ENCODE measurements at places on chromosomes 11 and 22. TPM values are rescaled to one million over a fixed set of nuclear protein-coding genes. Genes with fewer than 3 reads are reported as not detected.

DNA sequence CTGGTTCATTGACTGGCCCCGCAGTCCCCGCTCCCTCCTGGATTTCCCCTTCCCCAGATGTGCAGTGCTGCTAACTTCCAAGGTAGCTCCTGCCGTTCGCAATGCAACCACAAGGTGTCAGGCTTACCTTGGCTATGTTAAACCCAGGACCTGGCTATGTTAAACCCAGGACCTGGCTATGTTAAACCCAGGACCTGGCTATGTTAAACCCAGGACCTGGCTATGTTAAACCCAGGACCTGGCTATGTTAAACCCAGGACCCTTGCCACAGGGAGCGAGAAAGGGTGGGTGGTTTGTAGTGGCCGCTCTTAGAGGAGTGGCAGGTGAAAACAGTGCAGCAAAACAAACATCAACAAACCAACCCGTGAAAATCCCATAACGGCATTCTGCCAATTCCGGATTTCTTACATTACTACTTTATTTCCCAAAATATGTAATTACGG, 2.9 kb upstream of the ADAMTS8 start:
- H3K4me3 ChIP-seq = no peak overlapping the region
- H3K27ac ChIP-seq = no peak overlapping the region
- H3K27me3 ChIP-seq = peaks cover 20% of the 10 kb centered on the region
- DNase-seq = peak; percentile 74
- no peaks in the 10 kb centered on the region for H3K36me3 ChIP-seq

DNA sequence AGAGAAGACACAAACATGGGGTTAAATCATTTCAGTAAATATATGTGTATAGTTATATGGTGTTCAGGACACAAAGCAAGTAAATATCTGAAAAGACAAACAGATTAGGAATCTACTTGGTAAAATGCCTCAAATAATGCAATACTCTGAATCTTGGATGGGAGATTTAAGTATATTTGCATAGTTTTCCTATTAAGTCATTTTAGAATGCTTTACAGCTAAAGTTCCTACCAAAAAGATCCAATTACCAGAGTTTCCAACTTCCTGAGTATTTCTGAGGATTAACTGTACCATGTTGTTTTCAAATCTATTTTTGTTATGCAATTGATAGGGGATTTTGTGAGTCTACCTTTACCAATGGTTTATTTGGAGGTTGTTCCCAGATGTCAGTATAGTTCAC, 424.4 kb upstream of the CCDC179 start:
- no peaks in the 10 kb centered on the region for H3K4me1 ChIP-seq
- no peak overlapping the region for H3K4me3 ChIP-seq
- H3K27ac ChIP-seq = no peak overlapping the region
- no peaks in the 10 kb centered on the region for H3K36me3 ChIP-seq
- no peak for DNase-seq

- peak; percentile 60 for DNase-seq
- H3K27me3 ChIP-seq = peaks cover 29% of the 10 kb centered on the region
- no peaks in the 10 kb centered on the region for H3K36me3 ChIP-seq
- H3K27ac ChIP-seq = no peak overlapping the region
- no peaks in the 10 kb centered on the region for H3K4me1 ChIP-seq
- no peak overlapping the region for H3K4me3 ChIP-seq
These were observed 3.6 kb upstream of the OR8B3 start for GRCh38 chr11:124402326-124402922.

GRCh38 chr22:36775586-36775963, 344 bp downstream of the IFT27 start:
- H3K4me1 ChIP-seq = peaks cover 20% of the 10 kb centered on the region
- H3K36me3 ChIP-seq = no peaks in the 10 kb centered on the region
- peak overlapping the region; percentile 96 for H3K4me3 ChIP-seq
- DNase-seq = no peak

DNA sequence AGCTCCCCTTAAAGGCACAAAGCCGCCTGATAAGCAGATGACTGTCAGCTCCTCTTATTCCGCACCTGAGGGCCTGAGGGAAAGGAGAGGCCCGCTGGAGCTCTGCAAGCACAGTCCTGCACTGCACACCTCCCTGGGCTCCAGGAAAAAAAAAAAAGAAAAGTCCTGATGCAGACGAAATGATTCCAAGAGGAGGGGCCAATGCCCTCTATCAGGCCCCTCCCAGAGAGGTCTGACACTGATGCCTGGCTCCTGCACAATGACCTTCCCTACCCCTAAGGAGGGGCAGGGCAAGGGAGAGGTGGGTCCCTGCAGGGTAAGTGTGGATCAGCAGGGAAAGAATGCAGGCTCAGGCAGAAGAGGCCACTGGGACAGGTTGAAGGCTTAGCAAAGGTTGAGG, 572.7 kb downstream of the SOX6 start:
- H3K36me3 ChIP-seq = no peaks in the 10 kb centered on the region
- H3K27ac ChIP-seq = no peak overlapping the region
- DNase-seq = no peak

Gene MUC15
- total RNA-seq = not detected

- DNase-seq = no peak
- H3K4me3 ChIP-seq = no peak overlapping the region
- H3K36me3 ChIP-seq = no peaks in the 10 kb centered on the region
- no peak overlapping the region for H3K27ac ChIP-seq
These were observed 2.7 kb downstream of the CD5 start for GRCh38 chr11:61104963-61105362.

Gene GGTLC3
- not detected for total RNA-seq

GRCh38 chr11:68380786-68381622, 68.6 kb downstream of the LRP5 start:
- no peaks in the 10 kb centered on the region for H3K36me3 ChIP-seq
- no peak overlapping the region for H3K27ac ChIP-seq
- no peaks in the 10 kb centered on the region for H3K27me3 ChIP-seq
- no peaks in the 10 kb centered on the region for H3K4me1 ChIP-seq

DNA sequence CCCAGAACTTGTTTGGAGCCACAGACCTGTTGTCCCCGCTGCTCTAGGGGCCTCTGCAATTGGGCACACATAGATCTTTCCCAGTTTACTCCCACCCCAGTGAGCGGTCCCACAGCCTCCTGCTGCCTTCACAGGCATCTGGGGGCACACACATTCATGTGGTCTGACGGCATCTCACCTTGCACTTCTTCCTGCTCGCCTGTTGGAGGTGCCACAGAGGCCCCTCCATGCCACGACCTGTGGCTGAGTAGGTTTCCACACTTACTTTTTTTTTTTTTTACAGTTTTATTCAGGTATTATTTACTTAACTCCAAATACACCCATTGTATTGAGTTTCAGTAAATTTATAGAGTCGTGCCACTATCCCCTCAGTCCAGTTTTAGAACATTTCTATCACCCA, 68.9 kb upstream of the SEPTIN5 start:
- no peaks in the 10 kb centered on the region for H3K36me3 ChIP-seq
- H3K4me3 ChIP-seq = no peak overlapping the region
- no peaks in the 10 kb centered on the region for H3K27me3 ChIP-seq
- H3K27ac ChIP-seq = no peak overlapping the region

Gene MMP7
- 0.61 TPM for total RNA-seq

- H3K4me3 ChIP-seq = no peak overlapping the region
- no peaks in the 10 kb centered on the region for H3K4me1 ChIP-seq
- H3K27ac ChIP-seq = no peak overlapping the region
- no peak for DNase-seq
- H3K27me3 ChIP-seq = no peaks in the 10 kb centered on the region
- no peaks in the 10 kb centered on the region for H3K36me3 ChIP-seq
These were observed 45.9 kb downstream of the MN1 start for GRCh38 chr22:27755521-27756211.

DNA sequence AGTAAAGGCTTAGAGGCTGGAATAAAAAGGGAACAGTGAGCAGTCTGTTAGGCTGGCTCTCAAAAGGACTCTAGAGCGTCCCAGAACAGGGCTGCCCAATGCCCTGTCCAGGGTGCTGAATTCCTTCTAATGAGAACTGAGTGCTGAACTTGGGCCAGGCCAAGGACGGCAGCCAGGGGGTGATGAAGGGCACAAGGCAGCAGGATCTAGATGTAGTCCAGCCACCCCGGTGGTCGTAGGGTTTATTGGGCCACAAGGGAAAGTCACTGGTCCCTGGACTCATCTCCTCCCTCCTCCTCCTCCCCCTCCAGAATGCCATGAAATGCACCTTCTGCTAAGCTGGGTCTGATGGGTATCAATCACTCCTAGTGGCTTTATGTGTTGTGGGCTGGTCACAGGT, 19.2 kb downstream of the NPTXR start:
- H3K27me3 ChIP-seq = no peaks in the 10 kb centered on the region
- no peaks in the 10 kb centered on the region for H3K4me1 ChIP-seq
- DNase-seq = no peak
- no peak overlapping the region for H3K27ac ChIP-seq
- no peak overlapping the region for H3K4me3 ChIP-seq

DNA sequence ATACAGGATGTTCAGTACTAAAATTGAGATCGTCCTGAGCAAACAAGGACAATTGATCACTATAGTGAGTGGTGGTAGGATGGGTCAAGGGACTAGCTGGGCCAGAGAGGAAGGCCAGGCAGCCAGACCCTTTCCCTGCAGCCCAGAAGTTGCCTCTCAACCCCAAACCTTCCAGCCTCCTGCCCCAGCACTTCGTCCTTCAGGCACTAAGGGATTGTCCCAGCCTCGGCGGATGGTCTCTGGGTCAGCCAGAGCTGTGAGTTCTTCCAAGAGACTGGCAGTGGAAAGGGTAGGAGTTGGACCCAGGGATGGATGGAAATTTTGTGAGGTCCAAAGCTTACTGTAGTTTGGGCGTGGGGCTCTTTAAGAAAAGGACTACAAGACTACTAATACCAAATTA, 3.6 kb upstream of the LMO1 start:
- no peak overlapping the region for H3K27ac ChIP-seq
- DNase-seq = no peak
- H3K27me3 ChIP-seq = no peaks in the 10 kb centered on the region
- no peaks in the 10 kb centered on the region for H3K36me3 ChIP-seq
- H3K4me3 ChIP-seq = no peak overlapping the region
- H3K4me1 ChIP-seq = peaks cover 5% of the 10 kb centered on the region

- no peak for DNase-seq
- H3K36me3 ChIP-seq = no peaks in the 10 kb centered on the region
- H3K4me3 ChIP-seq = no peak overlapping the region
These were observed 39.7 kb downstream of the CACNA1I start for GRCh38 chr22:39610246-39610645.

Gene PRDM11
- 9.3 TPM for total RNA-seq

Gene CLMP
- total RNA-seq = 3.2 TPM

Gene PRODH
- 3.2 TPM for total RNA-seq

Gene FHIP1B
- 32.1 TPM for total RNA-seq

DNA sequence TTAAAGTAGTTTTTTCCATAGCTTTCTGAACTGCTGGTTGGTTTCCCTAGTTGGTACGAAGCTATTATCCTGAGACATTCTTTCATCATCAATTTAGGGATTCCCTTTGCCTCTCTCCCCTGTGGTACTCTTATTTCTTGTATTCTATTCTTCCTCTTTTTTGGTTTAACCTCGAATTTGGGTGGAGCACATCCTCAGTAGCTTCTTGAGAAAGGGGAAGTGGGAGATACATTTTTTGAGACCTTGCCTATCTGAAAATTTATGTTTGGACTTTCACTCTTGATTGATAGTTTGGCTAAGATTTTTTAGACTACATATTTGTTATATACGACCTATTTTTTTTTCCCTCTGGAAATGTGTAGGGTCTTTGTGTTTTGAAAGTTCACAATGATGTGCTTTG, 121.7 kb upstream of the ZBED5 start:
- no peak overlapping the region for H3K4me3 ChIP-seq
- H3K36me3 ChIP-seq = no peaks in the 10 kb centered on the region
- H3K27me3 ChIP-seq = no peaks in the 10 kb centered on the region
- no peak overlapping the region for H3K27ac ChIP-seq
- no peak for DNase-seq
- peaks cover 14% of the 10 kb centered on the region for H3K4me1 ChIP-seq
